ENCODE measurements at places on chromosomes 11 and 22.
A peak's percentile ranks its signal among the peaks of the same experiment; 100 is the strongest.

- peak; percentile 39 for DNase-seq
These were observed 33.8 kb downstream of the ZNF202 start for GRCh38 chr11:123707606-123708205.

DNA sequence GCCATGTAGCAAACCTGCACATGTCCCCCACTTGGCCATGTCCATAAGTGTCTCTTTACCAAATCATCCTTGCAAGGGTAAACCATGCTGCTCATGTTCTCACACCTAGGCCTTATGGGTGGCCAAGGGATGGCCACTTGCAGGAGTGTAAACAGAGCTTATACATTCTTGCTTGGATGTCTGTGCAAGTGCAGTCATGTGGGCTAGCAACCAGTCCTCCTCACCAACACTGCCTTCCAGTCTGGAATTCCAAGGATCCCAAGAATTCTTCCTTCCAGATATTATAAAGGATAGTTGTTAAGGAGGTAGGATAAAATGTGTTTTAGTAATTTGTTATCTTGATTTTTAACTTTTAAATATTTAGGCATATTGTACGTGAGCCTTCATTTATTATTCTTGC is 47.8 kb upstream of the OR5P2 start:
- no peak for DNase-seq

- no peak for DNase-seq
These were observed 626 bp upstream of the TBX10 start for GRCh38 chr11:67640021-67640757.

- DNase-seq = no peak
These were observed 11.6 kb downstream of the NEAT1 start for GRCh38 chr11:65434057-65434666.

DNA sequence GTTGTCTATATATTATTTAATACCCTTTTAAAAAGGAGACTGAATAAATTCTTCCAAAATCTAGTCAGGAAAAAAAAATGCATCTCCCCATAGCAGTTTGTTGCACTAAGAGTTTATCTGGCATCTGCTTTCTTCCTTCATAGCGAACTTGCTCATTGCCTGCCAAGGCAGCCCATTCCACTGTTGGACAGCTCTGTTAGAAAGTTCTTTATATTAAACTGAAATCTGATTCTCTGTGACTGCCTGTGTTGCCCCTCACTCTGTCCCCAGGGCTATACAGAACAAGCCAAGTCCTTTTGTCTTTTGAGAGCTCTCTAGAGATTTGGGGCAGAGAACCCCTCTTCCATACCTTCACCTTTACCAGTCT is 3.3 kb upstream of the CHRDL2 start:
- no peak for DNase-seq

GRCh38 chr22:19761725-19762567 is 1.4 kb downstream of the TBX1 start:
- DNase-seq = no peak

- DNase-seq = peak; percentile 28
These were observed 5.7 kb upstream of the SULT4A1 start for GRCh38 chr22:43867839-43868635.

DNA sequence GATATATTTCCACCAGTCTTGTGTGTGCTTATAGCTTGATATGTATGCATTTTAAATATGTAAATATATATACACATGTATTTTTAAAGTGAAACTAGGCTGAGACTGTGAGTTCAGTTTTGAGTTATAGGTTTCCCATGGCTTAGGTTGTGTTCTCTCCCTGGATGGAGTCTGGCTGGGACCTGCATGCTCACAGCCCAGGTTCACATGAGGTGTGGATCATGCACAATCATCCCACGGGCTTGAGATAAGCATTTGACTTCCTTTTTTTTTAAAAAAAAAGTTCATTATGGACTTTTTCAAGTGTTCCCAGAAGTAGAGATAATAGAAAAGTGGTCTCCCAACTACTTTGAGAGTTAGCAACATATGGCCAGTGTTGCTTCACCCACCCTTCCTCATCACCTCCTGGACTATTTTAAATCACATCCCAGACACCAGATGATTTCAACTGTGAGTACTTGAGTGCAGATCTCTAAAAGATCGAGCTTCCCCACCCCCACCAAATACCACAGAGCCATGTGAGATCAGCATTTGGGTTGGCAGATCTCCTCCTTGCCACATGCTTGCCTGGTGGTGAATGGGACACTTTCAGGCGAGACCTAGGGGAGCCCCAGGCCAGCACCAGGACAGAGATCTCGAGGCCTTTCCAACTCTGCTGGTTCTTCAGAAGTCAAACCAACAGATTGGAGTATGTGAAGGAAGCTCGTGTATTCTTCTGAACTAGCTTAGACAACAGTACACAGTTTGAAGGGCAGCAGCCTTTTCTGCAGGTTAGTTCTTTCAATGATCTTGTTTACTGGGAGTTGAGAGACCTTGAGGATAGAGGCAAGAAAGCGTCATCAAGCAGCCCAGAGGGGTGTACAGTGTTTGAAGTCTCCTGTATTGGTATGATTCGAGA is 15.9 kb downstream of the MED15 start:
- DNase-seq = no peak

- no peak for DNase-seq
These were observed 17.1 kb downstream of the SYT9 start for GRCh38 chr11:7268758-7269157.

- DNase-seq = peak; percentile 29
These were observed 86.9 kb downstream of the UBASH3B start for GRCh38 chr11:122742301-122743018.

GRCh38 chr11:66815646-66816045 is 27.6 kb upstream of the RCE1 start:
- DNase-seq = no peak

DNA sequence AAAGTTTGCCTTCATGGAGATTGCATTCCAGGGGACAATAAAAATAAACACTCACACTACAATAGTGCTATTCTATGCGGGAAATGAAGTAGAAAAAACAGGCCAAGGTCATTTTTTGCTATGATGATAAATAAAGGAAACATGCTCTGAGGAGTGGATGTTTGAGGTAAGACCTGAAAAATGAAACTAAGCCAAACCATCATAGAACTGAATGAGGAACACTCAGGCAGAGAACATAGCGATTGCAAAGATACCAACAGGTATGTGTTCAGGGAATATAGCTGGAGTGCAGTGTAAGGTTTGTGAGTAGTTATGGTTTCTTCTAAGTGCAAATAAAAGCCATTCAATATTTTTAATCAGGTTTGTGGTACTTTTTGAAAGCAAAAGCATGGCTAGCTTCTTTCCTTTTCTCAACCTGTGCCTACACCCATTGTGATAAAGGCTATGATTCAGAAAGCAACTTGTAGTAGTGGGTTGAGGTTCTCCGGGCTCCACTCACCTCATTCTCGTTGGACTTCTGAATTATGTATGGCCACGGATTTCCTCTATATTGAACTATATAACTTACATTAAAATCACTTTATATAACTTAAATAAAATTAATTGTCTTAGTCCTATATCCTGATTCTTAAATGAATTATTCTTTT is 278.2 kb upstream of the CHORDC1 start:
- no peak for DNase-seq

DNA sequence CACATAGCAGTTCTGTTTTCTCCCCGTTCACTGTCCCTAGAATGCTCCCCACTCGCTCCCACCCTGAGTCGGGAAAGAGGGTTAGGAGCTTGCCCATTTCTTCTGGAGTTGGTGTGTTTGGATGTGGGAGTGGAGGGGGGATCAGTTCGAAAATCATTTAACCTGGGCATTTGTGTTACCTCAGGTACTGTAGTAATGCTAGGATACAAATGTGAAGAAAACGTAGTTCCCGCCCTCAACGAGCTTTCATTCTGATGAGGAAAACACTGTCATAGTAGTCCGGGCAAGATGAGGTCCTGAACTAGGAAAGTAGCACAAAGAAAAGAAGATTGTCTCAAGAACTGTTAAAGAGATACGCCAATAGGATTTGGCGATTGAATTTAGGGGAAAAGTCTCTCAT is 539 bp downstream of the SDHD start:
- no peak for DNase-seq

GRCh38 chr11:128777369-128778011 is 83.6 kb downstream of the FLI1 start:
- DNase-seq = no peak

DNA sequence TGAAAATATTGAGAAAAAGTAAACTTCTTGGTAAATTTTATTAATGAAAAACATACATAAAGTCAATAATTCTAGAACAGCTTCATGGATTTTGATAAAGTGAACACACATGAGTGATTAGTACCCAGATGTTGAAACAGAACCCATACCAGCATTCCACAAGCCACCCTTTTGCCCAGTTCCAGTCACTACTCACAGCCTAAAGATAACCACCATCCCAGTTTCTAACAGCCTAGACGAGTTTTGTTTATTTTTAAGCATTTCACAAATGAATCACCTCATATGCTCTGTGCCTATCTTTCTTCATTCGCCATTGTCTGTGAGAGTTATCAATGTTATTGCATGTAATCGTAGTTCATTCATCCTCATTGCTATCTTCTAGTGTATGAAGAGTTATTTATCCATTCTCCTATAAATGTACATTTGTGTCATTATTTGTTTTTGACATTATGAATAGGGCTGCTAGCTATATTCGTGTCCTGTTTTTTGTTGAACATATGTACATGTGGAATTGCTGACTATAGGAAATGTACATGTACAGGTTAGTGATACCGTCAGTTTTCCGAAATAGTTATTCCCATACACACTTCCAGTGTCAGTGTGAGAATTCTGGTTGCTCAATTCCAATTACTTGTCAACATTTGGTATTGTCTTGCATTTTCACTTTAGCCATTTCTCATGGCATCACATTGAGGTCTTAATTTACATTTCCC is 44.5 kb upstream of the TEAD1 start:
- DNase-seq = peak; percentile 46

- peak; percentile 22 for DNase-seq
These were observed 3.3 kb downstream of the FGF19 start for GRCh38 chr11:69700278-69701140.

- no peak for DNase-seq
These were observed 23.2 kb downstream of the RTN4R start for GRCh38 chr22:20244691-20245576.

DNA sequence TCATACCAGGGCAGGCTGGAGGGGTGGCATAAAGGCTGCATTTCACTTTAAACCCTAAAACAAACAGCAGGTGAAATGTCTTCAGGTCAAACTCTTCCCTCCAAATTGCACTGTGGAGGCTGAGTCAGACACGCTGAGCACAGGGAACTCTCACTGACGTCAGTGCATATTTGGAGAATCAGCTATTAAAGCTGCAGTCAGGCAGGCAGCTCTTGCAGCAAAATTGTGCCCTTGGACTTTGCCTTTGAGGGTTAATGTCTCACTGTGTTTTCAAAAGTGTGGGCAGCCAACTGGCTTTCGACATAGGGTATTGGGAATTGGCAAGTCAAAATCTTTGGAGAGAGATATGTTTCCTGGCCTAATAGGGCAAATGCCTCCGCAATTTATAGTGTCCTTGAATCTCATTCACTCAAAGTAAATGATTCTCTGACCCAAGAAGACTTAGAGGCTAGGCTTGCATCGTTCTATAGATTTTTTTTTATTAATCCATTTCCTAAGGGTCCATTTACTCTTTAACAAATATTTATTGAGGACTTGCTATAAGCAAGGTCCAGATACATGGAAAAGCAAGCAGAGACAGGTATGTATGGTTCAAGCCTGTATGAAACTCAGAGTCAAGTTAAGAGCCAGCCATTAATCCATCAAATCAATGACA is 27.7 kb upstream of the SMCO4 start:
- peak; percentile 56 for DNase-seq

- DNase-seq = no peak
These were observed 4.3 kb upstream of the LMO1 start for GRCh38 chr11:8267831-8268529.

GRCh38 chr11:35162745-35163144 is 23.8 kb downstream of the CD44 start:
- DNase-seq = no peak

DNA sequence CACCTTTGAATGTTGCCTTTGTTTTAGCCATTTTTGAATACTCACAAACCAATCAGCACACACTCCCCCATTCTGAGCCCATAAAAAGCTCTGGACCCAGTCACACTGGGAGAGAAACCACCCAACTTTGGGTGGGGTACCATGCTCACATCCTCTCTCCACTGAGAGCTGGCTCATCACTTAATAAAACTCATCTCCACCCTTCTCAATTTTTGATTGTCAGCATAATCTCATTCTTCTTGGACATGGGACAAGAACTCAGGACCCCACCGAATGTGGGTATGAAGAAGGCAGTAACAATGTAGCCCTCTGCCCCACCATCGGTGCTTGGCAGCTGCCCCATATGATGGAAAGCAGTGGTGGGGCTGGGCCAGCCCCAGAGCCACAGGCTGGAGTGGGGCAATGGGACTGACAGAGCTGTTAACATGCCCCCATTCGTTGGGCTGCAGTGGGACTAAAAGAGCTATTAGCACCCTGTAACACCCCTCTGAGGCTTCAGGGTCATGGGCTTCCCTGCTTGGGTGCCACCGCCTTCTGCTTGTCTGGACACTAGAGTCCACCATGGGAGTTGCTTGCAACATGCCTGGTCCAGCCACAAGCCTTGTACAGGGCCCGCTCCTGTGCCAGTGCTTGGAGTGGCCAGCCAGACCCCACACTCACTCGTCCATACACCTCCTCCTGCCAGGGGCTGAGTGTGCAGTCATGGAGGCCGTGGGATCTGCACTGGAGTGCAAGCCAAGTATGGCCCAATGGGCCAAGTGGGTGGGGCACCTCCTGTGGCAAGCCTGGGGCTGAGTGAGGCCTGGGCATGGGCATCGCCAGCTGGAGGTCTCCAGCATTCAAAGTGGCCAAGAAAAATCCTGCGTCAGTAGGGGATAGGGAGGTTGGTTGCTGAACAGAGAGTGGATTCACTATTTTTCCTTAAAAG is 471.1 kb downstream of the TBC1D22A start:
- DNase-seq = no peak

GRCh38 chr22:17087498-17088131 is 2.8 kb downstream of the IL17RA start:
- peak; percentile 60 for DNase-seq

DNA sequence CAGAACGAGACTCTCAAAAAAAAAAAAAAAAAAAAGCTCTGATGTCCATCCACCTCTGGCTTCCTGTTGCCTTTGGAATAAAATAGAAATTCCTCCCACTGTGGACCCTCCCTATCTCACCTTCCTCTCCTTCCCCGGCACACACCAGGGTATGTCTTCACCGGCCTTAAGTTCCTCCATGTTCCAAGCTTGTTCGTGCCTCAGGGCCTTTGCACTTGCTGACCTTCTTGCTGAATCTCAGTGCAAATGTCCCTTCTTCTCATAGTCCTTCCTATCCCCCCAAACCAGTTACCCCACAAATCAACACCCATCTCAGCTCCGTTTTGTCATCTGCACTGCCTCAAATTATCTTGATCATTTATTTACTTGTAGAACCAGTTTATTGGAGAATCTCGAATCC is 20.6 kb downstream of the IFT27 start:
- no peak for DNase-seq

DNA sequence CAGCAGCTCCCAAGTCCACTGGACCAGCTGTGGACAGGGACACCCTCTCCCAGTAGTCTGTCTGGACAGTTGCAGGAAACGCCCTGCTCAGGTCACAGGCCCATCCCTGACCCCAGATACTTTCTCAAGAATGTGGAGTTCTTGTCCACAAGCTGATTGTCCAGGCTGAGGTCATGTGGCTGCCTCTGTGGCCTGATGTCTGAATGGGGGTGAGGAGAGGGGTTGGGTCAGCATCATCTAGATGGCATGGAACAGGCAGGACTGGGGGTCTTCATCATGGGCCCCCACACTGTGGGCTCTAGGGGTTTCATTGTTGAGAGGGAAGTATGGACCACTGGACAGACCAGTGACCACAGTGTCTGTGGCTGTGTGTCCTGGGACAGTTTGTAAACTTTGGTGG is 1015.0 kb downstream of the TBC1D22A start:
- no peak for DNase-seq

- peak; percentile 80 for DNase-seq
These were observed 7.6 kb downstream of the MAML2 start for GRCh38 chr11:96335388-96335787.

Data from skeletal muscle cell (primary cell).